Natural killer cell (primary cell): ENCODE measurements at places on chromosomes 5 and 9. TPM values are rescaled to one million over a fixed set of nuclear protein-coding genes. Genes with fewer than 3 reads are reported as not detected.
A peak's percentile ranks its signal among the peaks of the same experiment; 100 is the strongest.

- no peaks in the 10 kb centered on the region for H3K27me3 ChIP-seq
- peak overlapping the region; percentile 19 for H3K27ac ChIP-seq
- H3K4me3 ChIP-seq = no peak overlapping the region
- no peak for DNase-seq
- peaks cover 4% of the 10 kb centered on the region for H3K36me3 ChIP-seq
Observed at GRCh38 chr9:96014078-96014477, 138.6 kb downstream of the ERCC6L2 start.

GRCh38 chr5:163596608-163597315, 91.3 kb downstream of the MAT2B start:
- no peak for DNase-seq
- no peak overlapping the region for H3K4me3 ChIP-seq
- no peaks in the 10 kb centered on the region for H3K4me1 ChIP-seq
- no peak overlapping the region for H3K27ac ChIP-seq
- H3K27me3 ChIP-seq = peaks cover 2% of the 10 kb centered on the region
- H3K36me3 ChIP-seq = no peaks in the 10 kb centered on the region

DNA sequence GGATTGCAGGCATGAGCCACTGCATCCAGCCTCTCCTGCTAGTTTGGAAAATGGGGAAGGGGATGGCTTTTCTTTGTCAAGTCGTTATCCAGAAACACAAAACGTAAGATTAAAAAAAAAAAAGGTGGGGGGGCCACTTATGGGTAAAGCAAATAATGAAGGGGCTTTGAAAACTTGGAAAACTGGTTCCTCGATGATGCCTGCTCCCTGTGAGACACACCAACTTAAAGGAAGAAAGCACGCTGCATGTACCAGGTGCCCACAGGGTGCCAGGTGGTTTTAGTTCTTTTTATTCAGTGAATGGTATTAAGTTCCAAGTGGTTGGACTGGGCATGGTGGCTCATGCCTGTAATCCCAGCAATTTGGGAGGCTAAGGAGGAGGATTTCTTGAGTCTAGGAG, 170.1 kb downstream of the GOLPH3 start:
- no peak overlapping the region for H3K27ac ChIP-seq
- DNase-seq = no peak
- no peaks in the 10 kb centered on the region for H3K4me1 ChIP-seq
- no peaks in the 10 kb centered on the region for H3K36me3 ChIP-seq
- no peak overlapping the region for H3K4me3 ChIP-seq

- H3K27ac ChIP-seq = no peak overlapping the region
- H3K4me1 ChIP-seq = no peaks in the 10 kb centered on the region
- DNase-seq = no peak
- no peaks in the 10 kb centered on the region for H3K36me3 ChIP-seq
Observed at GRCh38 chr9:126357074-126357473, 30.4 kb downstream of the MVB12B start.

DNA sequence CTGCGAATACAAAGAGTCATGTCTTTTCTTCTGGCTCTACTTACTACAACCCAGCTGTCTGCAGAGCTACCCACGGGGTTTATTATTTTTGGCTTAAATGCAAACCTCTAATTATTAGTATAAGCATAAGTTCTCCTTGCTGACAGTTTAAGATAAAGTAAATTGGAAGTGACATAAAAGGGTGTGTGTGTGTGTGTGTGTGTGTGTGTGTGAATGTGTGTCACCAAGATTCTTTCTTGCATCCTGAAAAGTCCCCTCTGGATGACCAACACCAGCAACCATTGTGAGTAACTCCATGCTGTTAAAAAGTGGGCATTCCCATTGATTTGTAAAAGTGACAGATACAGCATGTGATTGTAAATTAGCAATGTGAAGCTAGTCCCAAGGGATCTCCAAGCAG, 803.8 kb upstream of the ZNF608 start:
- H3K4me3 ChIP-seq = no peak overlapping the region
- no peak for DNase-seq
- no peaks in the 10 kb centered on the region for H3K36me3 ChIP-seq
- H3K4me1 ChIP-seq = no peaks in the 10 kb centered on the region
- no peak overlapping the region for H3K27ac ChIP-seq

- no peak overlapping the region for H3K4me3 ChIP-seq
- H3K27me3 ChIP-seq = peaks cover 2% of the 10 kb centered on the region
- H3K4me1 ChIP-seq = peaks cover 10% of the 10 kb centered on the region
- H3K36me3 ChIP-seq = no peaks in the 10 kb centered on the region
- H3K27ac ChIP-seq = no peak overlapping the region
- DNase-seq = no peak
Observed at GRCh38 chr9:129669946-129670345, 4.5 kb downstream of the PRRX2 start.

DNA sequence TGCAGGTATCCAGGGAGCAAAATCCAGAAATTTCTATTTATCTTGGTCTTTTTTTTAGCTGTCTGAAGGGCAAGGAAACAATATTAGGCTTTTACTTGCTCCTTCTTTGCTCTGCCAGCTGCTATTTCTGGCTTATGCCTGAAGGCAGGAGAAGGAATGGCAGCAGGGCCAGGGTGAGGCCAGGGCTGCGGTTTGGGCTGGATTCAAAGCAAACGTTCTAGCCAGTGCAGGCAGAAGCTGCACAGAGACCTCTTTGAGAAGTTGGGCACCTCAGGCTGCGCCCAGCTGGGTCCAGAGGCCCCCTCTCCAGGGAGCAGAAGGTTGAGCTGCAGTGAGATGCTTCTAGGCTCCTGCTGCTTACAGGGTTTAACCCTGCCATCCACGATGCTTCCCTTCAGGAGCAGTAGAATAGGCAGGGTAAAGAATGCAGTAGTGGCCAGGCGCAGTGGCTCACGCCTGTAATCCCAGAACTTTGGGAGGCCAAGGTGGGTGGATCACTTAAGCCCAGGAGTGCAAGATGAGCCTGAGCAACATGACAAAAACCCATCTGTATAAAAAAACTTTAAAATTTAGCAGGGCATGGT, 201.2 kb downstream of the ADCY2 start:
- no peak overlapping the region for H3K27ac ChIP-seq
- no peaks in the 10 kb centered on the region for H3K36me3 ChIP-seq
- DNase-seq = no peak
- no peak overlapping the region for H3K4me3 ChIP-seq
- H3K4me1 ChIP-seq = no peaks in the 10 kb centered on the region

GRCh38 chr5:74457876-74458275, 182.7 kb downstream of the ENC1 start:
- H3K27ac ChIP-seq = no peak overlapping the region
- H3K4me3 ChIP-seq = no peak overlapping the region
- H3K36me3 ChIP-seq = no peaks in the 10 kb centered on the region

DNA sequence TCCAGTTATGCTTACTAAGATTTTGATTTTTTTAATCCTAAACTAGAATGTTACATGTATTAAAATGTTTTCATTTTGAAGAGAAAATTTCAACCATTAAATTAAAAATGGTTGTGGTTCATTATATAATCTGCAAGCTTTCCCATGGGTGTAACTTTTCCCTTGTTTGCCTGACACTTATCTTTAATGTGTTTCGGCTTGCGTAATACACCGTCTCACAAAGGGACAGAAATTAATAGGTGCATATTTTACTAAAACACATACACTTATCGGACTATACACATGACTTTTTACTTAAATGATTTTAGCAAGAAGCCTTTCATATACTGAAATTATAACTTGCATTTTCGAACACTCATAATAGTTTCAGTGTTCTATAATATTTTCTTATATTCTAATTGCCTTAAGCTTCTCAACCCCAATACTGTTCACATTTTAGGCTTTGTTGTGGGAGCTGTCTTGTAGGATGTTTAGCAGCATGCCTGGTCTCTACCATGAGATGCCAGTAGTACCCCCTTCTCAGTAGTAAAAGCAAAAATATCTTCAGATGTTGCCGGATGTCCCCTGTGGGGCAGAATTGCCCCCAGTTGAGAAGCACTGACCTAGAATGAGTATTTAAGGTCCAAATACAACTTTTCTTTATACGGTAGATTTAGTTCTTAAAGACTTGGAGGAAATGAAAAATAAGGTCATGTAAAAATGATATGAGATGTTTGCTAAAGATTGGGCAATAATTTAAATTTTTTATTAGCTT, 28.6 kb downstream of the UGCG start:
- no peaks in the 10 kb centered on the region for H3K27me3 ChIP-seq
- peaks cover 18% of the 10 kb centered on the region for H3K4me1 ChIP-seq
- no peak overlapping the region for H3K27ac ChIP-seq
- H3K36me3 ChIP-seq = peaks cover 15% of the 10 kb centered on the region
- no peak for DNase-seq

DNA sequence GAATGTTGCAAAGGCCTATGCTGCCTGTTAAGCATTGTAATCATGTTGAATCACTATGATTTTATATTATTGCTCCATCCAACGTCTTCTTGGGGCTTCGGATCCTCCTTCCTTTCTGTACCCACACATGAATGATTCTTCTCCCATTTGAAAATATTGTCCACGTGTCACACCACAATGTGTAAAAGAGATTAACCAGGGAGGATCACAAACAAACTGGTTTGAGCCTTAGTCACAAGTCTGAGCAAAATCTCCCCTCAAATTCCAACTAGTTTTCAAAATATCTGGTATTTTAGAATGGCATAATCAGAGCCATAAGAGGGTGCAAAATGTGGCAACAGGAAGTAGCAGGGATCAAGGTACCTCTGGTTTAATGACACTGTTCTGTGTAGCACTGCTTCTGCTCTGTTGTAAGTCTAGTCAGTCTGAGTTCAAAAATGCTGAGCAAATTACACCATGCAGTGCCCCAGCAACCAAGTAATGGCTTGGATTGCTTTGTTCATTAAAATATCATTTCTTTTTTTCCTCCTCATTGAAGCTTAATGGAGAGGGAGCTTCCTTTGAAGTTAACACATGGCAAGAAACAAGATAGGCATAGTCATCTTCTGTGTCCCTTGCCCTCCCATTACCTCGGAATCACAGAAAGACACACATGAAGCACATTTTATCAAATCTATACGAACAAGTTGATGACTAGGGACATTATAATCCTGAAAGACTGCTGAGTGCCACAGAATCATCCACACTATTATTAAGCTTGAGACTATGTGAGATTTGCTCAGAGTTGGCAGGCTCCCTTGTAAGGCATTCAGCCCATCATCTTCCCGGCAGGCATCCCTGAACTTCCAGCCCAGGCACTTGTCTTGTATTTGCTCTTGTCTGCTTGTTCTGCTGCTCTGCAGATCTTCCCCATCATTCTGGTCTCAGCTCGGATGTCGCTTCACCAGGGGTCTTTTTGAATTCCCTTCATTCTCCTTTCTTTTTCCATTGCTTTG, 102.0 kb upstream of the PRLR start:
- H3K27me3 ChIP-seq = no peaks in the 10 kb centered on the region
- H3K4me3 ChIP-seq = no peak overlapping the region
- no peaks in the 10 kb centered on the region for H3K4me1 ChIP-seq
- DNase-seq = no peak
- H3K27ac ChIP-seq = no peak overlapping the region
- no peaks in the 10 kb centered on the region for H3K36me3 ChIP-seq

- H3K36me3 ChIP-seq = no peaks in the 10 kb centered on the region
- no peaks in the 10 kb centered on the region for H3K27me3 ChIP-seq
- H3K27ac ChIP-seq = no peak overlapping the region
- DNase-seq = peak; percentile 13
Observed at GRCh38 chr9:87535817-87536539, 38.3 kb downstream of the DAPK1 start.

DNA sequence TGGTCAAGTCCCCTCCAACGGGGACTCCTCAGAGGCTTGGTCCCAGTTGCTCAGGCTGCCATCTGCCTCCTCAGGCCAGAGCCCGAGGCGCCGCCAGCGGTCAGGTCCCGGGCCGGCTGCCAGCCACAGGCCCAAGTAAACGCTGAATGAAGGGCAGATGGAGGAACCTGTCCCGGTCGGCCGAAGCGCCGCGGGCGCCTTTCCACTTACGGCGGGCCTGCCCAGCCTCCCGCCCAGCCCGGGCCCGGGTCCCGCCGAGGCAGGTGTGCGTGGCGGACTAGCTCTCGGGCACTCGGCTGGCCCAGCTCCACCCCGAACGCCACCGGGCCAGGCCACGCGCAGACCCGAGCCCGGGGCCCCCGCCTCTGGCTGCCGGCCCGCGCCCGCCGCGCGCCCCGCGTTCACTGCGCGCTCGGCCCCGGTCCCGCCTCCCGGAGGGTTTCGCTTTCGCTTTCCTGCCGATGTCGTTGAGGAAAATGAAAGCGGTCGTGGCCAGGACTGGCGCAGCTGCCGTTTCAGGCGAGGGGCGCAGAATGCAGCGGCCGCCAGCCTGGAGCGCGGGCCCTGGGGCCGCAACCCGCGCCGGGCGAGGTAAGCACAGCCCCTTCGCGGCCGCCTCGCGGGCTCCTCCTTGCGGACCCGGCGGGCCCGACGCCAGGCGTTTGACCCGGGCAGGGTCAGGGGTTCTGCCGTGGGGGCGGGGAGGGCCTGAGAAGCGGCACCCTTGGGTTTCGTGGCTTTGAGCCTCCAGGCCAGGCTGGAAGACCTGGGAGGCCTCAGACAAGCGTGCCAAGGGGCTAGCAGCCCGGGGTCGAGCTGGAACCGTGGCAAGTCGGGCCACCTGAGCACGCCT, 41.2 kb downstream of the SLC22A5 start:
- H3K27ac ChIP-seq = peak overlapping the region; percentile 100
- peak overlapping the region; percentile 97 for H3K4me3 ChIP-seq
- H3K27me3 ChIP-seq = no peaks in the 10 kb centered on the region
- H3K4me1 ChIP-seq = peaks cover 46% of the 10 kb centered on the region
- DNase-seq = peak; percentile 93

GRCh38 chr9:7375013-7375511, 424.5 kb downstream of the DMAC1 start:
- no peaks in the 10 kb centered on the region for H3K27me3 ChIP-seq
- H3K4me3 ChIP-seq = no peak overlapping the region
- H3K36me3 ChIP-seq = no peaks in the 10 kb centered on the region
- no peak for DNase-seq
- H3K27ac ChIP-seq = no peak overlapping the region
- no peaks in the 10 kb centered on the region for H3K4me1 ChIP-seq

- no peaks in the 10 kb centered on the region for H3K36me3 ChIP-seq
- no peak overlapping the region for H3K4me3 ChIP-seq
- DNase-seq = no peak
- H3K27me3 ChIP-seq = no peaks in the 10 kb centered on the region
Observed at GRCh38 chr9:16265688-16266087, 604.8 kb downstream of the BNC2 start.

GRCh38 chr5:134846641-134846960, 833 bp downstream of the C5orf24 start:
- peaks cover 3% of the 10 kb centered on the region for H3K36me3 ChIP-seq
- peak overlapping the region; percentile 87 for H3K4me3 ChIP-seq
- H3K27me3 ChIP-seq = no peaks in the 10 kb centered on the region
- peak overlapping the region; percentile 97 for H3K27ac ChIP-seq
- H3K4me1 ChIP-seq = peaks cover 28% of the 10 kb centered on the region

Gene PKN3
- 3.9 TPM for total RNA-seq

Gene SLC9A3
- 0.61 TPM for total RNA-seq

Gene ISL1
- total RNA-seq = not detected

Gene QRFP
- total RNA-seq = not detected

Gene C9
- total RNA-seq = not detected

Gene B4GALT7
- total RNA-seq = 28.7 TPM

Gene CATSPER3
- total RNA-seq = 0.31 TPM

Gene HAVCR2
- 74.3 TPM for total RNA-seq

Gene DPYSL3
- not detected for total RNA-seq

Gene TRIP13
- 0.56 TPM for total RNA-seq

Gene NMUR2
- total RNA-seq = not detected
